Activated CD8-positive, alpha-beta memory T cell treated with anti-CD3 and anti-CD28 coated beads for 4 hours (primary cell): ENCODE measurements at places on chromosomes 2 and 18.

DNA sequence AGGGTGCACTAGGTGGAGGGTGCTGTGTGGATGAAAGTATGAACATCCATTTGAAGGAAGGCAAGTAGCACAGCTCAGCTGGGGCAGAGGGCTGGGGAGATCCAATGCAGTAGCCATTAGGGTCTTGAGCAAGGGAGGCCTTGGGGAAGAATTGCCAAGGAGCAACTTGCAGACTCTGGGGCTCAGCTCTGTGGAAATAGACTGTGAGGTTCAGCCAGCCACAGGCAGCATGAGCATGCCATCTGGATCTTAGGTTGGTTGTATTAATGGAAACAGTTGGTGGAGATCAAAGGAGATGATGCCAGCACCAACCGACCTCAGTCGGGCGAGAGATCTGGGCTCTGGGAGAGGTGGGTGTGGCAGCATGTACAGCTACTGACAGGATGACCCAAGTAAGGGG lies 5.6 kb downstream of the ZAP70 start:
- DNase-seq, result no peak

GRCh38 chr2:234670806-234671205 lies 173.9 kb upstream of the ARL4C start:
- DNase-seq, result no peak

DNA sequence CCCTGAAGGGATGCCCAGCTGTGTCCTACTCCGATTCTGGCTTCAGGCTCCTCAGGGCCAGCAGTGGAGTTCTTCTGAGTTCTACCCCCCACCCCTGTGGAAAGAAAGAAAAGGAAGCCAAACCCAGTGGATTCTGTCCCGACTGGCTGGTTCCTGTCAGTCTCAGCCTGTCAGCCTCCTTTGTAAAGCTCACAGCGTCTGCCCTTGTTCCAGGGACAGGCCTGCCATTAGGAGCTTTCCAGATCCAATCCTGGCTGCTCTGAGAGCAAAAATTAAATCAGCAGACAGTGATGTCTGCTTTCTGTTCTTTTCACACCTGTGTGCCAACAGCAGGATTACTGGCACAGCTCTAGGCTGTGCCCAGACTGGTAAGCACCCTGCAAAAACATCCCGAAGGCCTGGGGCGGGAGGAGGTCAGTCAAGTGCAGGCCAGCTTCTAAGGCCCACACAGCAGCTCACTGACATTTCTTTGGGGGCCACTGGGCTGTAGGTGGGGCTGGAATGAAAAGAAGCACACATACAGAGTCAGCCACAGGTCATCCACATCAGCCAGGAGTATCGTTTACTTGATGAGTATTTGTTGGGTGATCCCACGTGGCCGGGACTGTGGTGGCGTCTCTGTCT lies 69.1 kb downstream of the EHD3 start:
- no peak for DNase-seq

DNA sequence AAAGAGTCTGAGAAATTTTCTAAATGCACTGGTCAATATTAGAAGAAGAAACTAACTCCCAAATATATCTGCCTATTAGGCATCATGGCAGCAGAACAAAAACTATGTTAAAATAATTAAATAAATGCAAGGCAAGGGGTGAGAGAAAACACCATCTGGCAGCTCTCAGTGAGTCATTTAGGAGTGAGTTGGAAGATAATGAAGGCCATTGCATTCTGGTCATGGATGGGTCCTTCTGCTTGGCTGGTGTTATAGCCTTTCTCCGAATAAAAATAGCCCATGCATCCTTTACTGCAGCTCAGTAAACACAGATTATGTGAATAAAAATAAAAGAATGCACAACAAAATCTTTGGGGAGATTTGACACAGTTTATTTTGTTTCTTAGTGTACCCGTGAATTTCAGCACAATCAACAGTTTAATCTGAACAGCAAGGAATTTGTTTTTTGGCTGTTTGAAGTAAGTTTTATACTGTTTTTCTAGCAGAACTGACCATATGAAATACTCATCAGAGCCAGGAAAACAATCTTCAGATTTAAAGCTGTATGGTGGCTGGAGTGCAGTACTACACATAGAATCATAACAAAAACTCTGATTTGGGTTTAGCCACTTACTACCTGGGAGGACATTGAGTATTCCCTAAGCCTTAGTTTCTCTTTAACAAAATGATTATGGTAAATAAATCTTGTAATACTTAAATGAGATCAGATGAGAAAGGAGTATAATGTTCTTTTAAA lies 225.1 kb upstream of the ITGA4 start:
- no peak for DNase-seq

GRCh38 chr2:44957656-44958327 lies 16.3 kb downstream of the SIX3 start:
- DNase-seq, result no peak

DNA sequence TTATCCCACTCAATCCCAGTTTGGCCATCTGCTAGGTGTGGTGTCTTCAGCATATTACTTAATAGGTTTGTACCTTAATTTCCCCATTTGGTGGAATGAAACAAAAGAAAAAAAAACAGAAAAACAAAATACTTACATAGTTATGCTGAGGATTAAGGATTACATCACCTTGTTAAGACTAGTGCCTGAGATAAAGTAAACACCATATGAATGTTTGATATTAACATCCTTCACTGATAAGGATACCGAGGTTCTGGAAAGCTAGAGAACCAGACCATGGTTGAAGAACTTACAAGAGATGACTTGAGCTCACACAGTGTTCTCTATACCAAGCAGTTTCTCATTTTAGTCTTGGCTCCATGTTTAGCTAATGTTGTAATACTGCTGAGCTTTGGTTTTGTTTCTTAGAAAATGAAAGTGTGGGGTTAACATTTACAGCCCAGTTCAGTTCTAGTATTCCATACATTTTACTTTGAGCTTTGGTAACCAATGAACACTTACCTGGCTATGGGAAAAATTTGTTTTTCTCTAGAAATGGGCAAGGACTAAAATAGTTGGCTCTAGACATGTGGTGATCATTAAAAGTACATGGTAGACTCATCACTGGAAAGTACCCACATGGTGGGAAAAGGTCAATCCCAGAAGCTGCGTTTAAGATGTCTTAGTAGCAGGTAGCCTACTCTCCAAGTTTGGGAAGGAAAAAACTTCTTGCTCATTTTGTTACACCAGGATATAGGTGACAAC lies 5.8 kb upstream of the GPD2 start:
- DNase-seq, result no peak

DNA sequence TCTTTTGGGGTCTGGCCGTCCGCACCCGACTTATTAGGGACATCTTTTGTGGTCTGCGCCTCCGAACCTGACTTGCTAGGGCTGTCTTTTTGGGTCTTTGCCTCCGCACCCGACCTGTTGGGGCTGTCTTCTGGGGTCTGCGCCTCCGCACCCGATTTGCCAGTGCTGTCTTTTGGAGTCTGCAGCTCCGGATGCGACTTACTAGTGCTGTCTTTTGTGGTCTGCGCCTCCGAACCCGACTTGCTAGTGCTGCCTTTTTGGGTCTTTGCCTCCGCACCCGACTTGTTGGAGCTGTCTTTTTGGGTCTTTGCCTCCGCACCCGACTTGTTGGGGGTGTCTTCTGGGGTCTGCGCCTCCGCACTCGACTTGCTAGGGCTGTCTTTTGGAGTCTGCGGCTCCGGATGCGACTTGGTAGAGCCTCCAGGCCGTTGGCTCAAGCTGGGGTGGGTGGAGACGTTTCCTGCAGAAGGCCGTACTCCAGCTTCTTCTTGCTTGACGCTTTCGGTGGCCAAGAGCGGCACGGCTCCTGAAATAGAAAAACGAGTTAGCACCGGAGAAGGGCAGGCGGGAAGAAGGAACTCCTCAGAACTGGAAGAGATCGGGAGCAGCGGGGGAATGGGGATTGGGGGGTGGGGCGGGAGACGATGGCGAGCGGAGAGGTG lies 498 bp downstream of the TGOLN2 start:
- no peak for DNase-seq

GRCh38 chr18:61870151-61870550 lies 22.7 kb downstream of the RNF152 start:
- DNase-seq, result no peak

DNA sequence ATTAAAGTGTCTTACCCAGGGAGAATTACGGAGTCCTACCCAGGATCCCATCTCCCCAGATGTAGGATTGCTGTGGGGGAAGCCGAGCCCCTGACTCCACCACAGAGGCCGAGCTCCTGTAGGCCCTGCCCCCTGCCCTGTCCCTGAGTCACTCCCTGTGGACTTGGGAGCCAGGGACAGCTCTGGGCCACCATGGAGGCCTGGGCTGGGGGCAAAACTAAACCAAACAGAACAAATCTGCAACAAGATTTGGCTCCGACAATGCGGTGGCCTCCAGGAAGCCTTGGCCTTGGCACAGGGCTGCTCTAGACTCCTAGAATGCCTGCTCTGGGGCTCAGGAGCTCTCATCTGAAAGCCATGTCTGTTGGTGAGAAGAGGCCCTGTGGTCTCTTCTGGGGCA lies 99.3 kb upstream of the PXDN start:
- no peak for DNase-seq

GRCh38 chr2:201959626-201960025 lies 74.0 kb upstream of the FZD7 start:
- no peak for DNase-seq

- DNase-seq, result no peak
These were observed 303.2 kb upstream of the REV1 start for GRCh38 chr2:99793022-99793421.

DNA sequence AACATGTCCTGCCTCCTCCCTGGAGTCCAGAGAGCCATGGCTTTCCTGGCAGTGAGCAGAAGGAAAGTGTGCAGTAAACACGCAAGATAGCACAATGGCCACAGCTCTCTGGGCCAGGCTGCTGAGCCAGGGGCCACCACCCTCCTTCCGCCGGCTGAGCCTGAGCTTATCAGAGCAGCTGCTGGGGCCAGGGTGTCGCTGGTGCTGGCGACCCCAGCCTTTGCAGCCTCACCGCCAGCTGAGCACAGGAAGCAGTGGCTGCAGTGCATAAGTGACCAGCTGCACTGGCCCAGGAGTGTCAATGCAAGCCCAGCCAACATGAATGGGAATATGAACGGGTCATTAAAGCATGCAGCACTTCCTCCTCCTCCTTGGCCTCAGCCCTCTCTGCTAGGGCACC lies 172.0 kb downstream of the ZFP36L2 start:
- DNase-seq, result no peak

GRCh38 chr18:8034674-8035073 lies 467.6 kb downstream of the PTPRM start:
- DNase-seq, result no peak

DNA sequence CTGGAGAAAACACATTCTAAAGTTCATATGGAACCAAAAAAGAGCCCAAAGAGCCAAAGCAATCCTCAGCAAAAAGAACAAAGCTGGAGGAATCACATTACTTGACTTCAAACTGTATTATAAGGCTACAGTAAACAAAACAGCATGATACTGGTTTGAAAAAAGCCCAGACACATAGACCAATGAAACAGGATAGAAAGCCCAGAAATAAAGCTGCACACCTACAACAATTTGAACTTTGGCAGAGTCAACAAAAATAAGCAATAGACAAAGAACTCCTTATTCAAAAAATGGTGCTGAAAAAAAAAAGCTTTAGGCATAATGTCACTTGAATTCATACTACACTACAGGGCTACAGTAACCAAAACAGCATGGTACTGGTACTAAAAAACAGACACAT lies 289.6 kb downstream of the NR4A2 start:
- DNase-seq, result no peak

DNA sequence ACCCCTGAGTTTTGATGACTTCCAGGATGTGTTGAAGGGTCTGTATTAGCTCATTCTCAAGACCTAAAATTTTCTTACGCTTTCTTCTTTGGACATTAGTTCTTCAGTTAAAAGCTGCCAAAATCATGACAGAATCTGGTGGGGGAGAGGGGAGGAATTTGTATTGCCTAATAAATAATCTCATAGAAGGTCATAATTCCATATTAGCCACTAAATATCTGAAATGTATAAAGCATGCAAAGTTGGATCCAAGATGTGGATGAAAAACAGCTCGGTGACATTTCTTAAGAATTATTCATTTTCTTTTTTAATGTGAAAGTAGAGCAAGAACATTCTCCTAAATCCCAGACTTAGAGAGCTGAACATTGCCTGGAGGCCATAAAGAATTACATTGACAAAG lies 120.1 kb downstream of the MMADHC start:
- DNase-seq, result no peak

GRCh38 chr2:180542511-180542910 lies 437.9 kb upstream of the UBE2E3 start:
- DNase-seq, result no peak

- DNase-seq, result no peak
These were observed 97.0 kb upstream of the CERS6 start for GRCh38 chr2:168359082-168359481.

DNA sequence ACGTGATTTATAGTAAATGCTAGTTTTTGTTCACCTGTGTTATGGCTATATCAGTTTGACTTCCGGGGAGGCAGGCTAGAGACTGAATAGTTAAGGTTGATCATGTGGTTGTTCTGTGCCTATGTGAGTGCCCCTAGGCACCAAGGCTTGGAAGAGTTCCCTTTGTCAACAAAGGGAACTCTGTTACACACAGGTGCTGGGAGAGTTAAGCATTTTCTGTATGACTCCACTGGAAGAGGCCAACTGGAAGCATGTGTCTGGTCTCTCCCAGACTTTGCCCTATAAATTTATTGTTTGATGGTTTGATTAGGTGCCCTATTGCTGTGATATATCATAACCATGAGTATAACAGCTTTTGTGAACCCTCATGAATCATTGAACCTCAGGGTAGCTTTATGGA lies 63.8 kb downstream of the ARL6IP6 start:
- no peak for DNase-seq

DNA sequence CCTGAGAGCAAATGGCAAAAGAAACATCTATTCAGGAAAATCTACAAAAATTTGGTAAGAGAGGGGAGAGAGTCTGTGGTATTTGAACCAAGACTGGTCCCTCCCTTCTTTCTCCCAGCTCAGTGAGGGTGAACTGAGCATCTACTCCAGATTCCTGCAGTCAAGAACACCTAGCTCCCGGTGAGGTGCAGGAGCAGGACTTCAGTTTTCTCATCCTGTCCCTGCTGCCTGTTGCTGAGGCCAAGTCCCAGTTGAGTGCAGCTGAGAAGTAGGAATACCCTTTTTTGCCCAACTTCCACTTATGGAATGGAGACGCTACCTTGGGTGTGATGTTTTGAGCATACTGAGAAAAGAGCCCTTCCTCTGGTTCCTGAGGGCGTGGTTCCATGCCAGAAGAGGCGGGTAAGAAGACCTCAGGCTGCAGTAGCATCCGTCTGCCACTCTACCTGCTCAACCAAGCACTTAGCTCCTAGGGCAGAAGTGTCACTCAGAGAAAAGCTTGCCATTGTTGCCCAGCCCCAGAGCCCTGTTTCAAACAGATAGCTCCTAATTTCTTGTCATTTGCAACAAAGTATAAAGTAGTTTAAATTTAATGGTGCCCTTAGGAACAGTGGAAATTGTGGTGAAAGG lies 112.9 kb downstream of the SOS1 start:
- no peak for DNase-seq

- no peak for DNase-seq
These were observed 260.0 kb upstream of the ID2 start for GRCh38 chr2:8421658-8422449.

- no peak for DNase-seq
These were observed 584.0 kb downstream of the SATB2 start for GRCh38 chr2:198873503-198874471.

DNA sequence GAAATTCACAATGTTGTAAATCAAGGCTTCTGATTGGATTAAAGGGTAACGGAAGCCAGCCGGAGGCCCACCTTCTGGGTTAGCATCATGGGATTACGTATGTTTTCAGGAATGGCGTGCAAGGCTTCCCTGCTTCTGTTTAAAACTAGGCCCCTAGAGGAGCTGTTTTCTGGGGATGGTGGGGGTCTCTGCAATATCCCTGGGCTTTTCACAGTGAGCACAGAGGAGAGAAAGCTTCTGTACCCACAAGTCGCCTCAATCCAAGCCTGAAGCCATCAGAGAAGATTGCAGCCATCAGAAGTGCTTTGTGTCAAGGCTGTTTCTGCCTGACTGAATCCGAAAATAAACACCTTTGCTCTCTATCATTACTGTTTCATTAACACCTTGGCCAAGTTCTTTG lies 226.9 kb upstream of the SMIM21 start:
- DNase-seq, result no peak
